CD4-positive, alpha-beta T cell treated with Interleukin-4 for 4 hours (primary cell): ENCODE measurements at places on chromosomes 6 and 20.

- no peak for DNase-seq
Measured at GRCh38 chr6:154738551-154738961, 5.3 kb downstream of the SCAF8 start.

- peak; percentile 57 for DNase-seq
Measured at GRCh38 chr6:169831450-169832246, 80.2 kb downstream of the ERMARD start.

DNA sequence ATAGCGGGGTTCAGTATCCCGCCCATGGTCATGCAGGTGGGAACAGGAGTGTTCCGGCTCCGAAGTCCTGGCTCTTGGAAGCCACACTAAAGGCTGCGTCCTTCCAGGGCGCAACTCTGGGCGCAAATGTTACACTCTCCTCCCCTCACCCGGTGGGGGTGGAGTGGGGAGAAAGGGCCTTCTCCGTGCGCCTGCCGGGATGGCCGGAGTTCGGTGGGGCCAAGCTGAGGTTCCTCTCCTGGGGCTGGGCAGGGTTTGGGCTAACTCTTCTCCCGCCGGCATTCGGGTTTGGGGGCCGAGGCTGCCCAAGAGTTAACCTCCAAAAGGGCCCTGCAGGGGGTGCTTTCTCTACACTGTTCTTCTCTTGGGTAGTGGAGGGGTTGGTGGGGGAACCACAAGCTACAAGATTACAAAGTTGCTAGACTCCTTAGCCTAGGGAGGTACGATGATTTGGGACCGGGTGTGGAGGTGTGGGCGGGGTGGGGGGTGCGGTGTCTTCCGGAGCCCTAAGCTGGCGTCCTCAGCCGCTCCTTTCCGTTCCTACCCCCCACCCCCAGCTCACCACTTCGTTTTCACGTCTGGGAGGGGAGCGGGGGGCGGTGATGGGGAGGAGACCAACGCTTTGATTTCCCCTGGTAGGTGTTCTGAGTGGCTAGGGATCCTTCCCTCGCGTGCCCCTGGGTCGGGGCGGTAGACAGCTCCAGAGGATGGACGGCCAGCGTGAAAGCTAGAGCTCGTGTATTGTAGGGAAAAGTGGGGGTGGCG is 12.3 kb downstream of the NRN1 start:
- no peak for DNase-seq

- DNase-seq, result no peak
Measured at GRCh38 chr6:56890683-56891429, 64.1 kb upstream of the BEND6 start.

DNA sequence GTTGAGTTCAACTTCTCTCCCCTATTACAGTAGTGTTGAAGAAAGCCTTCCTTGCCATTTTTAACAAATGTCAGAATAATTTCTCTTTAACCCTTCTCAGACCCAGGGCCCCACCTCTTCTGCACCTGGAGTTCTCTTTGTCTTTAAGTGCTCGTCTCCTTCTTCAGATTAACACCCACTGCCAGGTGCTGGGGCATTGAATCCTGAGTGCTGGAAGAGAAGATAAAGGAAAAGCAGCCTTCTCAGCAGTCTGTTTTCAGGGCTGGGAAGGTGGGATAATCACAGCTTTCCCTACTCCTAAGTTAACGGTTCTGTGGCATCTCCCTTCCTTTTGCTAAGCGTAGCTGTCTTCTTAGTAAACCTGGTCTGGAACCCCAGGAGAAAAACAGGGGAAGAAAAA is 114.6 kb upstream of the TAB2 start:
- DNase-seq, result no peak
